ENCODE measurements at places on chromosomes 13 and 19.

DNA sequence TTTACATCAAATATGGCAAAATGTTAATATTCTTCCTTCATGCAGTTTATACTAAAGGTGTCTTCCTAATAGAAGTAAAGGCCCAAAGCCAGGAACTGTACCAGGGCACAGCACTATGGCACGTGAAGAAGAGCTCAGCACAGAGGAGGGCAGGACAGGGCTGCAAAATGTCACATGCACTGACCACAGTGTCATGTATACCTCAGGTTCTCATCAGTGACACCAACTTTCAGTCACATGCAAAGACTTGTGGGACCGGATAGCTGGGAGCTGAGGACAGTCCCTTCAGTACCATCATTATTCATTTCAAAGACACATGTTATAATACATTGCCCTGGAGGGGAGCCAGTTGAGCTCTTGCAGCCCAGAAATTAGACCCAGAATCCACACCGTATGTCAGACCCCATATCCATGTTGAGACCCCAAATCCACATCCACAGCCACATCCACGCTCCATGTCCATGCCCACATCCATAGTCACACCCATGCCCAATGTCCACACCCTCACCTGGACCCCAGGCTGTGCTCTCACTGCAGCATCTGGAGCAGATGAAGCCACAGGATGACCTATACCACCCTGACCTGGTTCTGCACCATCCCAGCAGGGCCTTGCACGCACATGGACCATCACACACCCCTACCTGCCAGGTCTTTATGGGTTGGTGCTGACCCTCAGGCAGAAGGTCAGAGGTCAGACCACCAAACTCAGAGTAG, 111.8 kb downstream of the TUBA3C start:
- DNase-seq = no peak

DNA sequence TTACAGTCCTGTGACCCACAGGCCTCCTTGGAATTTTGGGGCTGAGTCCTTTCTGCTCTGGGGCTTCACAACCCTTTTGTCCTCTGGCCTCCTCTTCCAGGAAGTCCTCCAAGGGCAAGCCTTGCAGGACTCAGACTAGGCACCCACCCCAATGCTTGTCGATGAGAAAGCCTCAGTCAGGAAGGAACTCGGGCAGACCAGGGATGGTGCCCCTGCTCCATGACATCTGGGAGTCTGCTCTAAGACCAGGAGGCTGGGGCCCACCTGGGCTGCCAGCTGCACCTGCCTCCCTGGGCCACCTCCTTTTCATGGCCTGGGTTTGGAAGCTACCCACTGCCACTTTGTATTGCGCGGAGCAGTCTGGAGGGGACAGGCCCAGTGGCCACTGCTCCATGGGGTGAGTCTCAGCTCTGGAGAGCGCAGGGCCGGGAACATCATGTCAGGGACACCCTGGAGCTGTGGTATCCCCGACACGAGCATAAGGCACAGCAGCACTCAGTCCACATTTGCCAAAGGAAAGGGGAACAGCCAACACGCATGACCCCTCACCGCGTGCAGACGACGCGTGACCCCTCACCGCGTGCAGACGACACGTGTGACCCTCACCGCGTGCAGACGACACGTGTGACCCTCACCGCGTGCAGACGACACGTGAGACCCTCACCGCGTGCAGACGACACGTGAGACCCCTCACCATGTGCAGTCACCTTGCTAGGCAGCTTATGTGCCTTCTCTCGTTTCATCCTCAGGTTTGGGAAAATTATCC, 10.8 kb downstream of the C2CD4C start:
- no peak for DNase-seq

DNA sequence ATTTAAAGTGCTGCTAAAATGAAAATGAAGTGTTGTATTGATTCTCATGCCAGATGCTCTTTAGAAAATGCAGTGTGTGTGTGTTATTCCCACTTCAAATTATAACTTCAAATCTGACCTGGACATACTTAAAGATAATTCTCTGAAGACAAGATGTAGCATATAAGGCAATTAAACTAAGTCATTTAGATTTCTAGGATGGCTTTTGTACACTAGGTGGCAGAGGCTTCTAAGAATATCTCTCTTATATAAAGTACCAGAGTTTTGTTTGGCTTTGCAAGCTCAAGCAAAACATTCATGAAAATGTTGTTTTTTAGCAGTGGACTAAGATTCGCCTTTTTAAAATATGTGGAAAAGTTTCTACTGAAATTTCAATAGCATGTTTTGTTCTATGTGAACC, 407.2 kb downstream of the GPC5 start:
- no peak for DNase-seq

GRCh38 chr19:371501-372168, 27.0 kb upstream of the MIER2 start:
- no peak for DNase-seq

All from stimulated activated CD8-positive, alpha-beta memory T cell treated with anti-CD3 and anti-CD28 coated beads, Interleukin-12 subunit alpha, Interleukin-12 subunit beta, amount 100 ng/mL, for 4 hours (primary cell).